ENCODE measurements at places on chromosomes 2 and 18.

- no peak for DNase-seq
These were observed 37.6 kb upstream of the ASXL3 start for GRCh38 chr18:33540392-33540791.

GRCh38 chr2:20516646-20517341 lies 69.9 kb downstream of the RHOB start:
- no peak for DNase-seq

DNA sequence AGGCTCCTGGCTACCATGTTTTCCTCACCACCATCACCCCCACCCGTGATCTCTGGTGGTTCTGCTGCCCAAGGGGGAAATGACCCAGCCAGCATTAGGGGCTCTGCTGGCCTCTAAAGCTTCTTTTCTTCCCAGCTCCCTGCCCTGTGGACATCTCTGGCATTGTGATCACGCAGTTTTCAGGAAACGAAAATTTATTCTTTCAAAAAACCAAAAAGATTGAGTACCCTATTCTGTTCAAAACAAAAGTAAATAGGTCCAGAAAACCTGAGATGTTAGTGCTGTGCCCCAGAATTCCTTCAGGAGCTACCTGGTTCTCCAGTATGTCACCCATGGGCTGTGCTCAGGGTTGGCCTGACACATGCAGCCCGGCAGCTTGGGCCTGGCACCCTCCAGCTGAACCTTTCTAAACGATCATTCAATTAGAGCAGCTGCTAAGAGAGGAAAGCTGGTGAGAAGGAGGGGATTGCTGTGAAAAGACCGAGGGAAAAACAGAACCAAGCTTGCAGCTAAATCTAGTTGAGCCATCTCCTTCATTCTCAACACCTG lies 157.5 kb downstream of the MGAT5 start:
- DNase-seq = no peak

DNA sequence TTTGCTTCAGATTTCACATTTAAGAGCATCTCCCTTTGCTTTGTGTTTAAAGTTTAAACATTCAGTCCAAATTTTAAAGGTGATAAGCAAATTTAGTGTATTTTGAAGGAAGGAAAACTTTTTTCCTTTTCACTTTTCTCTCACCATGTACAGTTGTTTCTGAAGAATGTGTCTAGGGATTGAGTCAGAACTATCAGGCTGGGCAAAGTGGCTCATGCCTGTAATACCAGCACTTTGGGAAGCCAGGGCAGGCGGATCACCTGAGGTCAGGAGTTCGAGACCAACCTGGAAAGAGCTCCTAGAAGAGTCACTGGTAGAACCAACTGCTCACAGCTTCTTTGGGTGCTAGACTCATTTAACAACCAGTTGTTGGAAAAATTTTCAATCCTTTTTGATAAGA lies 327.0 kb upstream of the THUMPD2 start:
- no peak for DNase-seq

DNA sequence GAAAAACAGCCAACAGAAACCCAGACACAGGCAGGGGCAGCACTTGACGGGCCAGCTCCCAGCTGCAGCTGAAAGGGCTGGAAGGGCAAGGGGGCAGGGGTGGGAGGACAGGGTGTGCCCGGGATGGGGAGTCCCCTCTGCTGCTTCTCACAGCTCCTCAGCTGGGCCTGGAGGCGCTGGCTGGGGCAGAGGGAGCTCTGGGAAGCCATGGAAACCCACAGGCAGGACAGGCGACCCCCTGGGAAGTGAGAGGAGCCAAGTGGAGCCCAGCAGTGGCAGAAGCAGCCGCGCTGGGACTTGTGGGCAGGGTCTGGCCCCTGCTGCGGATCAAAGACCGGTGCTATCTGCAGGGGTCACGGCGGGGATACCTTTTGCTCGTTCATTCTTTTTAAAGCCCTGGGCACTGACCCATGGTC lies 20.7 kb downstream of the OTOF start:
- DNase-seq = no peak

- no peak for DNase-seq
These were observed 21.0 kb upstream of the PAX3 start for GRCh38 chr2:222319586-222320435.

- DNase-seq = no peak
These were observed 334.3 kb downstream of the FIGN start for GRCh38 chr2:163401481-163401880.

DNA sequence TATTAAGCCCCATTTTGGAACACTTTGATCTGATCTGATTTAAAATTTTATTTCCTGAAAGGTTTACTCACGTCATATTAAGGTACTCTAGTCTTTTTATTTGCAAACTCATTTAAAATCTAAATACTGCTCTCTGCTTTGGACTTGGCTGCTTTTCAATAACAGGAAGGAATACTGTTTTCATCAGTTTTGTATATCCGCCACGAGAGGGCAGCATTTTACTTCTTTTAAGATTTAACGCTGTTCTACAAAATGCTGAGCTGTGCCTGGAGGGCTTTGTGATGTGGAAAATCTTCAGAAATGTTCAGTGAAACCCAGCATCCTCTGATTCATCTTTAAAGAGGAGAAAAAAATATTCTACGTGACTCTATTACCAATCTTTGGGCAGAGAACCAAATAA lies 37.5 kb upstream of the SLC38A11 start:
- no peak for DNase-seq

GRCh38 chr2:181944164-181944913 lies 41.3 kb upstream of the PPP1R1C start:
- DNase-seq = no peak

- DNase-seq = no peak
These were observed 12.1 kb downstream of the LTBP1 start for GRCh38 chr2:32958821-32959220.

DNA sequence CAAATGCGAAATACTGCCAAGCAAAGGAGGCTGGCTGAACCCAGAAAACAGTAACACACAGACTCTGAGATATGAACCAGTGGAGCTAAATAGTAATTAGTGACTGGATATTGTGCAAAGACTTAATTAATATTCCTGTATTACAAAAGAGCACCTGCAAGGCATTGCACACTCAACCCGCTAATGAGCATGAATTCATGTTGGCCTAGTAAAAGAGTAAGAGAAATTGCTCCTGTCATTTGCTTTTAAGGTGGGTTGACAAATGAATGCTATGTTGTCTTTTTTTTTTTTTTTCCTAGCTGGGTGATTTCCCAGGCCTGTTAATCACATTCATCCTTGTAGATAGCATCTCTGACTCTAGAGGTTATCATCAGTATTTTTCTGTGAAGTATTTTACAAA lies 87.0 kb upstream of the CERS6 start:
- DNase-seq = no peak

DNA sequence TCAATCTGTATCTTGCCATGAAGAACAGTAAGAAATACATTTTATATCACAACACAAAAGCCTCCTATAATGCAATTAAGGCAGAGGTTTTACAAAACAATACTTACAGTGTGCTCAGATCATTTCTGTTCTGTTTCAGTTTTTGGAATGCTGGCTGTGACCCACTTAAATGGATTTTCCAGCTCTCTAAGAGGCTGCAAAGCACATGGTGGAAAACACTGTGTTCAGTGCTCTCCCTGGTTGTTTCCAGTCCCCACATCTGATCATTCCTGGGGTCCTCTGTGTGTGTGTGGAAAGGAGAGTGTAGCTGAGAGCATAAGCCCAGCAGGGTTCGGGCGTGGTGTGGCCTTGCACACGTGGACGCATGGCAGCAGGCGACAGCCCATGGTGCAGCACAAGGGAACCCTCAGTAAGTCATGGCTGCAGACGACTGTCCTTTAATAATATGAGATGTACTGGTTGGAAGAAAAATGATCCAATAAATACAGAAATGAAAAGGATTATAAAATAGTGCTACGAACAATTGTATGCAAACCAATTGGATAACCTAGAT lies 95.6 kb downstream of the FAM210A start:
- DNase-seq = no peak
